ENCODE measurements at places on chromosomes 12 and 14.
A peak's percentile ranks its signal among the peaks of the same experiment; 100 is the strongest.

DNA sequence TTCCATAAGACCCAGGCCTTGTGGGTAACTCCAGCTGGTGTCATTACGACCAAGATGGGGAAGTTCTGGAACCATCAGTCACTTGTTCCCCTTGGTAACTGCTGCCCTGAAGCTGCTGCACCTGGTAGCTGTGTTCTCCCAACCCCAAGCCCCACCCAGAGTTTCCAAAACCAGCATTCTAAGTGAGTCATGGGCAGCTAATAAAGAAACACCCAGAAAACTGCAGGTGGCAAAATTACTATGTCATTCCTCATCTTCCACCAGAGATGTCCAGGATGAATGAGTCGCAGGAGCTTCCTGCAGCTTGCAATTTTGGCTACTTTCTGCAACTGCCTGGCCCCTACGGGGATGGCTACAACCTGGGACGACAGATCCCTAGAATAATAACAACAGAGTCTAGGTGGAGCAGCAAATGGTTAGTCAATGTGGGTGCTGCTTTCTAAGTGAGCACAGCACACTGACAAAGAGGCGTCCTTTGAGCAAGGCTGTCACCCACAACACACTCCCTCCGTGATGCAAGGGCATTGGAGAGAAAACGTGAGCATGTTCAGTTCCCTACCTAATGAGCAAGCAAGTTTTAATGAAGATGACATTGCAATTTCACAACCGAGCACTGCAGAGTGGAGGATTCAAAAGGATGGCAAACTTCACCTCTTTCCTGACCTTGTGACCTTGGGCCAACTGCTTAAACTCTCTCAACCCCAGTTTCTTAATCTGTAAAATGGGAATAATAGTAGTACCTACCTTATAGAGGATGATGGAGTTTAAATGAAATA, 301.4 kb upstream of the NOS1 start:
- no peak for DNase-seq

DNA sequence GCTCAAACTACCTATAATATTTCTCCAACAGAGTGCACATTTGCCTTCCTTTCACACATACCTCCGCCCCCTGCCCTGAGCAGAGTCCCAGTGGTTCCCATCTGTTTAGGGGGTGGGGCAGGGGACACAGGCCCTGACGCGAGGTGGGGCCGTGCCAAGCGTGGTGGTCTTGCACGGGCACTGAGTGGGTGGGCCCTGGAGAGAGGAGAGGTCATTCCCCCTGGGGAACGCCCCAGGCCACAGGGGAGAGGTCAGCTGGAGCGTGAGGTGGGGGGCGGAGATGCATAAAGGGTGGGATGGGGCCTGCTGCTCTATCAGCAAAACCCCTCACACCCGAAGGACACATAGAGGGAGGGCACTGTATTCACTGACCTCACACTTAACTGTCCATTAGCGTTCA, 441.9 kb downstream of the TMEM121 start:
- DNase-seq, result no peak

- DNase-seq, result no peak
These were observed 148.2 kb upstream of the NAV3 start for GRCh38 chr12:77682488-77682887.

GRCh38 chr12:110436231-110436630, 13.9 kb downstream of the ARPC3 start:
- DNase-seq, result no peak

DNA sequence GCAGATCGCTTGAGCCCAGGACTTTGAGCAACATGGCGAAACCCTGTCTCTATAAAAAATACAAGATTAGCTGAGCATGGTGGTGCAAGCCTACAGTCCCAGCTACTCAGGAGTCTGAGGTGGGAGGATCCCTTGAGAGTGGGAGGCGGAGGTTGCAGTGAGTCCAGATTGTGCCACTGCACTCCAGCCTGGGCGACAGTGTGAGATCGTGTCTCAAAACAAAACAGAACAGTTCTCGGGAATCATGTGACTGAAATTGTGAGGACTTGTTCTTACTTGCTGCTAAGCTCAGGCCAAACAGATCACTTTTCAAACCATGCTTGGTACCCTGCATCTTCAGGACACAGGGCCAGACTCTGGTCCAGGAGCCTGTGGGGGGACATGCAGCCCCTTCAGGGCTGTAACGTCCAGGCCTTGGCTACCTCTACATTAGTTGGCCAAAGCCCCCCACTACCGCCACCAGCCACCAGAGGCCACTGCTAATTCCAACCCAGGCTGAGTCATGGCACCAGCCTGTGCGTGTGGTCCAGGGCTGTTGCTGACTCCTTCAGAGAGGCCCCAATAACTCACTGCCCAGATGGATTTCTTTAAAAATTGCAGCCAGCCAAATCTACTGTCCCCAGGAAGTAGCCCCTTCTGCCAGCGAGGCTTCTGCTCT, 33.4 kb upstream of the SYNDIG1L start:
- DNase-seq, result peak; percentile 48

DNA sequence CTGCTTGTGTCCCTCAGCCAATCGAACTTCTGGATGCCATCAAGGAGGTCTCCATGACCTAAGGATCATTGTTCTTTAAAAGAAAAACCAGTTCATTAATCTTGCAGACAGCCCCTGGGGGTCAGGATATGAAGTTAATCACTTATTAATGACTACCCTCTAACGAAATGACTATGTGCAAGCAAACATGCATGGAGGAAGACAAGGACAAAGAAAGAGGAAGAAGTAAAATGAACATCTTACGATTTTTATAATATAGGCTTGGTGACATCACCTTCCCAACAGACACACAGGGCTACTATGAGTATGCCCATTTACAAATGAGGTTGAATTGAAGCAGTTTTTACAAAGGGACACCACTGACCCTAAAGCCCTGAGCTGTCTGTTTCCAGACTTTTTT, 111.1 kb upstream of the AMIGO2 start:
- DNase-seq, result no peak

GRCh38 chr14:100822013-100822412, 3.9 kb upstream of the MEG3 start:
- no peak for DNase-seq

DNA sequence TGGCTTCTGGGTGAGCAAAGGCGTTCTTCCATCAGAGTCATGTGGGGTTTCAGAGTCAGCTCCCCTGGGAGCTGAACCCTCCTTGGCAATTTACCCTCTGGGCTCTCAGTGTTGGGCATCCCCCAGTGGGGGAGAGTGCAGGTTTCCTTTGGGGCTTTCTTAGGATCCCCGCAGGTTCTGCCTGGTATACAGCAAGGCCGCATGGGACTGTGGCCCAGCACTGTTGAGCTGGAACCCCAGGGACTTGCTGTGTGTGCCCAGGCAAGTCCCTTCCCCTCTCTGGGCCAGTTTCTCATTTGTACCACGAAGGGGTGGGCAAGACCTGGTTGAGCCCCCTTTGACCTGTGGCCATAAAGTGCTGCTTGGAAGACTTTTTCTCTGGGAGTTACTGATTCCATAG, 5.5 kb downstream of the FAM181A start:
- DNase-seq, result no peak

- DNase-seq, result no peak
These were observed 447.5 kb downstream of the PCNX1 start for GRCh38 chr14:71354801-71355200.

GRCh38 chr12:42235426-42235825, 2.6 kb downstream of the YAF2 start:
- no peak for DNase-seq

DNA sequence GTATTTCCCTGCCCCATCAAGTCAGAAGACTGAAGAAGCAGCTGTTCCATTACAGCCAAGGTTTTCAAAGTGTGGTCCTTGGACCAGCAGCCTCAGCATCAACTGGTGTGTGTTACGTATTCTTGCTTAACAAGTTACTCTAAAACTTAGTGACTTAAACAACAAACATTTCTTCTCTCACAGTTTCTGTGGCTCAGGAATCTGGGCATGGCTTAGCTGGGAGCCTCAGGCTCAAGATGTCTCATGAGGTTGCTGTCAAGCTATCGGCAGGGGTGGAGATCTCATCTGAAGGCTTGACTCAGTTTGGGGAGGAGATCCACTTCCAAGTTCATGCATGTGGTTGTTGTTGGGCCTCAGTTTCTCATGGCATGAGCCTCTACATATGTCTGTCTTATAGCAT, 174.5 kb downstream of the KTN1 start:
- DNase-seq, result no peak

DNA sequence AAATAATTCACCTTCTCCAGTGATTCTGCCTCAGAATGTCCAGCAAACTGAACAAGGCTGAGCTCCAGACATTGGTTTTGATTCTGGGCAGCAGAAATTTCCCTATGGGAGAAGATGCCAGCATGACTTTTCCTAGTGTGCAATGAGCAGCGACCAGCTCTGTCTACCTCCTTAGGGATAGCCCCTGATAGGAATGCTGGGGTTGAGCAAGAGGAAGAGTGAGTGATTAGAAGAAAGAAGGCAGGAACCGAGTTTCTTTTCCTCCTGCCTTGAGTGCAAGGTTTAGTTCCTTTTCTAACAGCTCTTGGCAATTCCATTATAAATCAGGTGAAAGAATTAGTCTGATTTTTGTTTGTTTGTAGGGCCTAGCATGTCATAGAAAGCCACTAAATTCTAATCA, 379.0 kb downstream of the DAD1 start:
- DNase-seq, result no peak

DNA sequence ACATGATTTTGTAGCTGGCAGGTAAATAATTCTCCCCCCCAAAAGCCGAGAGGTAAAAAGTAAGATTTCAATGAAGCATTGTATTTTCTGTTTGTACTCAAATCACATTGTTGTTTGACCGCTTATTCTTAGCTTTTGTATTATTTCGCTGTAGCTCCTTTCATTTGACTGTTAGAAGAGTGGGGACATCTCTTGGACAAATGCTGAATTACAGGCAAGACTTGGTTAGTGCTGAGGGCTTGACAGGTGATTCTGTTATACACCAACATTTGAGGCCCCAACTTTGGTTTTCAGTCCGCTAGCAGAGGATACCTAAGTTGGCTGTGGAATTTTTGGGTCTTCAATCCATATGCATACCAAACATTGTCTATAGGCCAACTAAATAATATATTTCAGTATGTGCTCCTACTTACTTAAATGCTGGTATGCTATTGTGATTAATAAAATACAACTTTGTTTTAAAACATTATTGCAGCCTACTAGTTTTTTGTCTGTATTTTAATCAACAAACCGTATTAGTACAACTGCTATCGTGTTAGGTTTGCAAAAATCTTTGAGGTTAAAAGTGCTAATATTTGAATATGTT, 102.2 kb downstream of the ERC1 start:
- no peak for DNase-seq

- no peak for DNase-seq
These were observed 110.6 kb upstream of the TMEM132D start for GRCh38 chr12:130014485-130014807.

- no peak for DNase-seq
These were observed 178.9 kb upstream of the BCL2L14 start for GRCh38 chr12:11891754-11892386.

DNA sequence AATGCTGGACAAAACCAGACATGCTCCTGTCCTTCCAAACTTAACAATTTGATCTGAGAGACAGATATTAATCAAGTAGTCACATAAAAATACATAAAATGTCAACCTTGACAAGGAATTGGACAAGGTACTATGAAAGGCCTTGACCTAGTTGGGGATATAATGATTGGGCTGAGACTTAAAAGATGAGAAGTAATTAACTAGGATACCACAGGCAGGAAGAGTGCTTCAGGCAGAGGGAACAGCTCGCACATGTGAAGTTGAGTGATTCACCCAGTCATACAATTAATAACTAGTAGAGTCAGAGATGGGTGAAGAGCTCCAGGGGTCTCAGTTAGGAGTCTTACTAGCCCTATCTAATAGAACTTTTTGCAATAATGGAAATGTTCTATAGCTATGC, 259.5 kb downstream of the MSRB3 start:
- no peak for DNase-seq

- DNase-seq, result no peak
These were observed 3.8 kb upstream of the TAS2R10 start for GRCh38 chr12:10829994-10830393.

DNA sequence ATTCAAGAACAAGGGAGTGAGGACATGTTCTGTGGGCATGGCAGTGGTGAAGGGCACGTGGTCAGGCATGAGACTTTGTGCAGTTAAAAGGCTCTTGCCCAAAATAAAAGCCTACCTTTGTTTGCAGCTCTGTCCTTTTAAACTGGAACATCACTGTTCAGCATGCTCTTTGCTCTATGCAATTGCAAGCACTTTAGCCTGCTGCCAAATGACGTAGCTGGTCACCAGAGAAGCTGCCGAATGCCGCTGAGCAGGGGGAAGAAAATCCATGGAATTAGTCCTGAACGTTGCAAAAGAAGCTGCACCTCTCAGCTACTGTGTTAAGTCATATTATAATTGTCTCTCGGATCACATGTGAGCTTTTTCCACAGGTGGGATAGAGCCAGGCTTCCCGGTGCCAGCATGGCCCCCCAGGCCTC, 176.3 kb upstream of the DIO2 start:
- DNase-seq, result no peak
